ENCODE measurements at places on chromosomes 3 and 15.

DNA sequence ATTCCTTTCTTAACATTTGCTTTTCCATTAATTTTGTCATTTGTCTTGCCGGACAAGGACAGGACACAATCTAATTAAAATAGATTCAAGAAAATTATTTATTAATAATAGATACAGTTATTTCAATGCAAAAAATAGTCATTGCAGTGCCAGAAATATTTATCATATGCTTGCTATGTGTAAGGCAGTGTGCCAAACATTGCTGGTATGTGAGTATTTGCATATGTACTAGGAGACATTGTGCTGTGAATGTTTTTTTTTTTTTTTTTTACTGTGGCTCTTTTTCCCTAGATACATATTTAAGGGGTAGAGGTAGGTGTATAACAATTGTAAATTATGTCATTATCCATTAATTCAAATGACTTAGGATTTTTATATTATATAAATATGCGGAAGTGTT lies 23.3 kb downstream of the SPRED1 start:
- no peak for DNase-seq

DNA sequence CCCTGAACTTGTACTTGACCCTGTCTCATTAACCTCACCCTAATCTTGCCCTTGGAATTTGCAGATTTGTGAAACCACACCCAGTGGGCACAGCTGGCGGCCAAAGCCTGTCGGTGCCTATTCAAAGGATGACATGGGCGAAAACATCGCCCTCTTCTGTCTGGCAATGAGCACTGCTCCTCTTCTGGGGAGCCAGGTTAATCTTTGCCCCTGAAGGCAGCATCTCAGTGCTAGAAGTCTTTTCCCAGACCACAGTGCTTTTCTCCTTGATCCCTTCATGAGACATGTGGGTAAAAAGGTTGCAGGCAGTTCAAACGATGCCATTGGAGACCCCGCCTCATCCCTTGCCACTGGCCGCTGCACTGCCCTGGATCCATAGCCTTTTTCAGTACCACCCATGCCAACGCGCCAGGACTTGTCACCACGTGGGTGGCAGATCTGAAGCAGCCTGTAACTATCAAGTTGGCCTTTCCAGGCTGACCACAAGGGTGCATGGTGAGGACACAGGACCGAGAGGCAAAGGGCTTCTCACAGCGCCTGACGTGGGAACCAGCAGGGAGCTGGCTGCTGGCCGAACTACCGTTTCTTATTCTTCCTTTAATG lies 6.5 kb upstream of the DNASE1L3 start:
- no peak for DNase-seq

DNA sequence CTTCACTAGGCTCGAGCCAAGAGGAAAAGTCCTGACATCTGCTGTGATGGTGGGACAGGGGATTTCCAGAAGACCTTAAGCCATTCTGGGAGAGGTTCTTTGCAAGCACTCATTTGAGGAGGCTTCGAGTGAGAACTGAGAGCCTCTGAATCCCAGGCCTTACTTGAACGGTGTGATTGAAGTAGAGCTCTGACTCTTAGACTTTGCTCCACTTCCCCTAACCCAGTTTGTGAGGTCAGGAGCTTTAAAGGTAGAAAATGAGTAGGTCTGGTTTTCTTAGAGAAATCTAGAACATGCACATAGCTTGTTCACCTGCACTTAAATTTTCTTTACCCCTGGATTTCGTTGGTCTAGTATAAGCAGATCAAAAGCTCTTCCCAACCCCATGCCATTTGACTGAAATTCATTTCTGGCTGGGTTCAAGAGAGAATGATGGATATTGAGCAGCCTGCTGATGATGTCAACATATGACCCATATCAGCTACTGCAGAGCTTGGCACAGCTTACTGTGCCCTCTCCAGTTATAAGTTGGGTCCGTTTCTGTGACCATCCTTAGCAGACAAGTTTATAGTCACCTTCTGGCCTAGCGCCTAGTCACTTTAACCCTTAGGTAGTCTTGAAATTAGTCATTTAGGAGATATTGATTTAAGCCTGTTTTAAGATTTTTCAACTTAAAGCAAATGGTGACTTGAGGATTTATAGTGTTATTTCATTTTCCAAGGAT lies 229.2 kb upstream of the CHRM5 start:
- DNase-seq = no peak

DNA sequence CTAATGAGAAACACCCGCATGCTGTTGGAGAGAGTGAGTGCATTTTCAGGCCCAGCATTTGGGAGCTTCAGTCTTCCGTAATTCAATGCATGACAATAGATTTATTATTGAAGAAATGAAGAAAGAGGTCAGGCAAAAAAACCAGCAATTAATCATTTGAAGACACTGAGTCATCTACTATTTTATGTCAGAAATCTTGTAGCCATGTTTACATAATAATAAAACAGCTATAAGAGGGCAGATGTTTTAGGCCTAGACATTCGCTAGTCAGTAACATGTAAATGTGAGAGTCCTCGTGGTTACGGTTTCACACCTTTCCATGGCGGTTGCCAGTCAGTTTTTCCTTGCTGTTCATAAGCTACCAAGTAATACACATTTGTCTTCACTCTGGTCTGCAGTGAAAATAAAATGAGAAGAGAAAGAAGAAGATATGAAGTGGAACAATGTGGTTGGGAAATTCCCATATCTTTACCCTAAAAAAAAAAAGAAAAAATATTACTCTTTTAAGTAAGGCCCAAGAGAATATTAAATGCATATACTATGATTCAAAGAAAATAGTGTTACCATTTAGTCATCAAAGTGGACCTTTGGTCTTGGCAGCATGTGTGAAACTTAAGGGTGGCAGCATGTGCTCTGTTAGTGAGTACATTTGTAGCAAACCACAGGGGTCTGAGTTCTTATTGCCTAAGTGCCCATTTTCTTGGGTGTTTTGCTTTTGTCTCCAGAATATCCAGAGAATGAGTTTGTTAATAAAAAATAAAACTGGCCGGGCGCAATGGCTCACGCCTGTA lies 140.5 kb upstream of the TBL1XR1 start:
- DNase-seq = no peak

DNA sequence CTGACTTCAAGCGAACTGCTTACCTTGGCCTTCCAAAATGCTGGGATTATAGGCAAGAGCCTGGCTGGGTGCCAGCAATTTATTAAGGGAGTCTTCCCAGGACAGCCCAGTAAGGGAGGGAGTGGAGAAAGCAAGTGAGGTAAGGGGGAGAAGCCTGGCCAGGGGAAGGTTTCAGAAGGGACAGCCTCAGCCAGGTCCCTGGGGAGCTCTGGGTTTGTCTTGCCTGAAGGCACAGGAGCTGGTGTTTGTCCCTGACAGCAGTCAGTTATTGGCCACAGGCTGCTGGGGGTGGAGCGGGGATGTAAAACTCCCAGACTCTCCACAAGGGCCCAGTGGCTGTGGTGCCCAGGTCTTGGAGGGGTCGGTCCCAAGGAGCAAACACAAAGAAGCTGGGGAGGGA lies 33.0 kb upstream of the CDCP1 start:
- no peak for DNase-seq

GRCh38 chr3:46386205-46386604 lies 15.5 kb downstream of the CCR5 start:
- no peak for DNase-seq

DNA sequence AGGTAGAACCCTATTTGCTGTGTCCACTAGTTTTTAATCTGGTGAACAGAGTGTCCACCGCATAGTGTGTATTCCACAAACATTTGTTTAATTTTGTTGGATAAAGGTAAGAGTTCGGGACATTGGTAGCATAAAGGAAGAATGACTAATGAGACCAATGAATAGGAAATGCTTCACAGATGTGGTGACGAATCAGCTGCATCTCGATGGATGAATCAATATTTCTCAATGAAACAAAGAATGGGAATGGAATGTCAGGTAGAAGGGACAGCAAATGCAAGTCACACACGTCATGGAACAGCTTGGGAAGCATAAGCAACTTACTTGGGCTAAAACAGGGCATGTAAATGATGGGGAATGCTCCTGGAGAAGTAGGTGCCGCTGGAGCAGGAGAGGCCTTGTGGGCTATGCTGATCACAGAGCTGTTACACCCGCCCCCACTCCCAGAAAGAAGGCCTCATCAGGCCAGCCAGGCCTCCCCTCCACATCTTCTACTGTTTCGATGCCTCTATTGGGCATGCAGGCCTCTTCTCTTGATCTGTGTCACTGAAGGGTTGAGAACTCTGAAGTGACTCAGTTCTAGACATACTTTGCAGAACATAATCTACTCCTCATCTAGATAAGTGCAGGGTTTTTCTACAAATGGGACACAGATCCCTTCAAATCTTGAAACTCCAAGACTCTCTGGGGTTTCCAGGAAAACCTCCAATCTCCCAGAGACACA lies 120.0 kb upstream of the GADL1 start:
- no peak for DNase-seq

DNA sequence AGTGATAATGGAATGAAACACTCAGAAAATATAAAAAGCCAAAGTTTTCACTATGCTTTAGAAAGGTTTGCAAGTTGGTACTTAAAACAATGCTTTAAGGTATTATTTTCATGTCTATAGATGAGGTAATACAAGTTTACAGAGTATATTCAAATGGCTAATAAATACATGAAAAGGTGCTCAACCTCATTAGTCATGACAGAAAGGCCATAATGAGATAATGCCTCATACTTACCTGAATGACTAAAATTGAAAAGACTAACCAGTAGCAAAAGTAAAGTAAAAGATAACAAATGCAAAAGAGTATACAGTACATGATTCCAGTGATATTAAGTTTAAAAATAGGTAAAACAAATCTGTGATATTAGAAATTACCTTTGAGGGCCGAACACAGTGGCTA lies 163.8 kb downstream of the SUCLG2 start:
- DNase-seq = no peak

DNA sequence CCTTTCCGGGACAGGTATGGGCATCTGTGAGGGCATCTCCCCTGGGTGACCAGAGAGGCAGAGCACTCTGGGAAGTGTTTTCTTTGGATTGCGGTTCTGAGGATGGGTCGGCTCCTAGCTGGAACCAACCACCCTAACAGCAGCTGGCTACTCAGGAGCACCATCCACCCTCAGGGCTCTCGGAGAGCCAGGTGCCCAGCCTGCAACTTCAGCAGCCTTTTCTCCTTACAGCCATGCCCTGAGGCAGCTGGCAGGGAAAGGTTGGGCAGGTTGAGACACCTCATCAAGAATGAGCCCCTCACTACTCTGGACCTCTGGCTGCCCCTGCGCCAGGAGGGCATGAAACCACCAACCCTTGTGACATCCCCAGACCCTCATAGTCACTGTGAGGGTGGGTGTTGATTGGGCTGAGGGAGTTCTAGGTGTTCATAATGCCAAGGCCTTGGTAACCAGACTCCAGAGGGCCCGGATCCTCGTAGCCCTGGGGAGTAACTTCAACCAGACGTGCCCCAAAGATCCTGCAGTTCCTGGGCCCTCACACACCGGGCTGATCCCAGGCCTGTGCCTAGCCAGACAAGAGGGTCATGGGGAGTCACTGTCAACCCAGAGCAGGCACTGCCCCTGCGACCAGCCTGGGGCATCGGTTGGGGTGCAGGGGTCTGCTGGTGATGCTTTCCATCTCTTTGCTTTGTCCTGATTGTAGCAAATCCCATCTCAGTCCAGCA lies 114.4 kb upstream of the ABHD17C start:
- no peak for DNase-seq

DNA sequence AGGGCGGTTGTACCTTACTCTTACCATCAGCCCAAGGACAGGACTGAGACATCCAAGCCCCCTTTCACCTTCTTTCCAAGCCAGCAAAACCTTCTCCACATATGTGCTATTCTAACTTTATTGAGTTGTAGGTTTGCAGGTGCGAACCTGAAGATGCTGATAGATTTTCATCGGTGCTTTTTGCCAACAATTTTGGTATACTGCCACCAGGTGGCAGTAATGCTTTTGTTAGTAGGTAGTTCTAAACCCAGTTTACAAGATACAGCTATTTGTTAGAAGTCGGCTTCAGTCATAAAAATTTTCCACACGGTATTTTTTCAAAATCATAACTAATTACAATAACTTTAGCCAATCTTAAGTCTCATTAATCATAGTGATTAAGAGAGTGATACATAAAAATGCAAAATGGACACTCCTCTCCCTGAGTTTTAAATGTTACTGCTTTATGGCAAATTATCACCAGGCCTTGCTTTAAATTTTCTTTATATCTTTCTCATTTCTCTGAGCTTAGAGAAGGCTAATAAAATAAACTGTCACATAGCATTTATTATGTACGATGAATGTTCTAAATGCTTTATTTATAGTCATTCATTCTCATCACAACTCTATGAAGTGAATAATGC lies 636 bp downstream of the TBC1D21 start:
- no peak for DNase-seq

- DNase-seq = no peak
Observed at GRCh38 chr3:33034601-33035000, 62.3 kb downstream of the GLB1 start.

DNA sequence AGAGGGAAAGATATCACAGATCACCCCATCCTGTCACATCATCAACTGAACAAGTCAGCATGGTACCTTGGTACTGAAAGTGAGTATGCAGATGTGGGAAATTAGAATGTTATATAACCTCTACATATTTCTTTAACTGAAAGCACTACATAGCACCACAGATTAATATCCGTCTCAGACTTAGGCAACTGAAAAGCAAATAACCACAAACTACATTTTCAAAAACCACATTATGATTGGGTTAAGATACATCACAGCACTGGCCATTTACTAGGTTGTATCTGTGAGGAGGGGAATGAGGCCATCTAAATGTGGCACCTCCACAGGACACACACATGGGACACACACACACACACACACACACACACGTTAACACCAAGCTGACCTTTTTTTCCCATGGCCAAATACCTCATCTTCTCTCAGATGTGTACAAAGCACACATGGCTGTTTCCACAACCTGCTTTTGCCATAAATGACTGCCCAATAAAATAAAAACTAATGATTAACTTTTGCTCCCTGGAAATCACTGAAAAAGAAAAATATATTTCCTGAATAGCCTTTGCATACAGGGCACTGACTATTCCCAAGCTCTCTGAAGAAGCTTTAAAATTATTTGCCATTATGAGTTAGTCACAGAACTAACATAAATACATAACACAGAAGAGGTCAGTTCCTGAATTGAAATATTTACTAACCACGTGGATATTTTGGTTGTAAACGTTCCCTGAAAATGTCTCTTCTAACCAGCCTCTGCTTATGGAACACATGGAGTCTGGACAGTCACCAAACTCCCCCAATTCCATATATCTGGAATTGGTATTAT lies 60.1 kb downstream of the SUMF1 start:
- DNase-seq = no peak

DNA sequence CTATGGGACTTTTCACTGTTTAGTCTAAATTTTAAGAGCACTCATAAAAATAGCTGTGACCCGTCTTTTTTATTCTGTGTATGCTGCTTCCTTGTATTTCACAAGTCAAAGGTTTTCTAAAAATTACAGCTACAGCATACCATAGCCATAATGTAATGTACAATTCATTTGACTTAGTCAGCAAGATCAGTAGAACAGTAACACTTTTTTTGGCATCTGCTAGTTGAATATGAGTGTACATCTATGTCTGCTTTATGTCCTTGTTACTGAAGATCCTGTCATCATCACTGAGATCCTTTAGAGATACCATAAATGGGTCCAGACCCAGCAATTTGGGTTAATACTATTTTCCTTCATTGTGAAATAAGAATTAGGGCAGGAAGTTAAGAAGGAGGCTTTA lies 42.2 kb downstream of the CMSS1 start:
- DNase-seq = no peak

GRCh38 chr3:174215456-174215855 lies 643.7 kb upstream of the NAALADL2 start:
- no peak for DNase-seq

GRCh38 chr15:95325763-95326404 lies 1004.6 kb upstream of the NR2F2 start:
- DNase-seq = no peak
